Pancreas (tissue), 10 donors: ENCODE measurements at places on chromosomes 13 and 19. TPM values are rescaled to one million over a fixed set of nuclear protein-coding genes. Genes with fewer than 3 reads are reported as not detected.

DNA sequence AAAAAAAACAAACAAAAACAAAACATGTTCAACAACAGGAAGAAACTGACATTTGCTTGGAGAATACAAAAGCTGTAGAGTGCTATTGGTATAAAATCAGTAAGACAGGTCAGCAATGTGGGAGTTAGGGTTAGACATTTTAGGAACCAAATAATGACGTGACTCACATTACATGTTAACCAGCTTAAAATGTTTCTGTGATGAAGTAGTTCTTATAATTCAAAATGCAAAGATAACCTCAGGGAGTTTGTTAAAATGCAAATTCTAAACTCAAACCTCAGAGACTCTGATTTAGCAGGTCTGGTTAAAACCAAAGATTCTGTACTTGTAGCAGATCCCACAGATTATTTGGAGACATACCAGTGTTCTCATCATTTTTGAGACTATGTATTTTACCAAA lies 549.4 kb upstream of the SLITRK1 start:
- no peak overlapping the region for H3K27ac ChIP-seq
- no peaks in the 10 kb centered on the region for H3K36me3 ChIP-seq
- H3K27me3 ChIP-seq = no peaks in the 10 kb centered on the region
- DNase-seq = no peak
- no peak overlapping the region for H3K4me3 ChIP-seq
- no peaks in the 10 kb centered on the region for H3K4me1 ChIP-seq

- no peak for DNase-seq
- H3K4me3 ChIP-seq = no peak overlapping the region
- peaks cover 2% of the 10 kb centered on the region for H3K4me1 ChIP-seq
- H3K27ac ChIP-seq = no peak overlapping the region
Measured at GRCh38 chr19:55169136-55169535, 2.7 kb upstream of the DNAAF3 start.

- H3K27me3 ChIP-seq = no peaks in the 10 kb centered on the region
- DNase-seq = no peak
- no peaks in the 10 kb centered on the region for H3K4me1 ChIP-seq
- H3K4me3 ChIP-seq = no peak overlapping the region
- no peak overlapping the region for H3K27ac ChIP-seq
Measured at GRCh38 chr13:111652676-111653075, 332.2 kb downstream of the TEX29 start.

DNA sequence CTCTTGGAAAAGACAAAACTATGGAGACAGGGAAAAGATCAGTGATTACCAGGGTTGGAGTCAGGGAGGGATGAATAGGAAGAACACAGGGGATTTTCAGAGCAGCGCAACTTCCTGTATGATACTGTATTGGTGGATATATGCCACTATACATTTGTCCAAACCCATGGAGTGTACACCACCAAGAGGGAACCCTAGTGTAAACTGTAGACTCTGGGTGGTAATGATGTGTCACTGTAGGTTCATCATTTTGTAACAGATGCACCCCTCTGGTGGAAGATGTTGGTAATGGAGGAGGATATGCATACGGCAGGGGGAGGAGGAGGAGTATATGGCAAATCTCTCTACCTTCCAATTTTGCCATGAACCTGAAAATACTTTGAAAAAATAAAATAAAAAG lies 68.1 kb downstream of the UFM1 start:
- H3K36me3 ChIP-seq = no peaks in the 10 kb centered on the region
- DNase-seq = no peak
- no peak overlapping the region for H3K27ac ChIP-seq
- H3K27me3 ChIP-seq = no peaks in the 10 kb centered on the region

DNA sequence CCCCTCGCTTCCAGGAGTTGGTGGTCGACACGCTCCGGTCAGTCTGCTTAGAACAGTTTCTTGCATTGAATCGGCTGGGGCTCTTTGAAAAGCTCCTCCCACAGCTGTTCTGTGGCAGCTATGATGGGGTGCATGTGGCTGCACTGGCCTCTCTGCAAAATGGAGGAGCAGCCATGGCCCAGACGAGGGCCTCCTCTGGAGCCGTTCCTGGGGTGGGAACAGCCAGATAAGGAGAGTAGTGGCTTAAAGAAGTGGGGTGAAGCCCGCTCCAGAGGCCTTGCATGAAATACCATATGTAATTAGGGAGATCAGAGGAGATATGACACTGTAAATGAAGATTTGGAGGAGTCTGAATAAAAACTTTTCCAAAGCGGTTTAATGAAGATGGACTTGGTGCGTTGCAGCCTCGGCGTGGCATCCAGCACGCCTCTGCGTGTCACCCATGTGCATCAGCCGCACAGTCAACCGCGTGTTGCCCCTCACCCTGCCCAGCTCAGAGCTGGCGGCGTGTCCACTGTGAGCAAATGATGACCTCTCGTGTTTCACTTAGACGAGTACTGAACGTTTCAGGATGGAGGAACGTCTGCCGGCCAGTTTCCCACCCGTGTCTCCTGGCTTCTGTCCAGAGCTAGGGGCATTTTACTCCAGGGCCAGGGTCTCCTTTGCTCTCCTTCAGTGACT lies 199.2 kb downstream of the TEX29 start:
- H3K27me3 ChIP-seq = peaks cover 4% of the 10 kb centered on the region
- no peak overlapping the region for H3K4me3 ChIP-seq
- no peaks in the 10 kb centered on the region for H3K4me1 ChIP-seq
- DNase-seq = no peak
- H3K27ac ChIP-seq = no peak overlapping the region

GRCh38 chr19:48498595-48499311 lies 12.9 kb downstream of the LMTK3 start:
- H3K27me3 ChIP-seq = no peaks in the 10 kb centered on the region
- H3K27ac ChIP-seq = no peak overlapping the region
- no peaks in the 10 kb centered on the region for H3K36me3 ChIP-seq

DNA sequence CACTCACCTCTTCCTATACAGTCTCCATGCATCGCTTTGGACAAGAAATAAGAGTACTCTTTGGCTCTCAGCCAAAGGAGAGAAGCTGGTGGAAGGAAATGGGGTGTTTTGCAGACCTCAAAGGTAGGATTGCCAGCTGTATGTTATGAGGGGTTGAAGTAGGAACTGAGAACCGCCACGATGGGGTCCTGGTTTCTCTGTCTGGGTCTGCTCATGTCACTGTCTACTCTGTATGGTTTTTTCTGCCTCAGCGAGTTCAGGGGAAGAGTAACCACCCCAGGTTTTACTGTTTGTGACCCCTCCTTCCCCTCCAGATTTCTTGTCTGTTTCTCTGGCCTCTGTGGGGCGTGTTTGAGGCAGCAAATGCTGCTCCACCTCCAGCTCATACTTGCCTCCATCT lies 4.1 kb downstream of the ZNF805 start:
- peaks cover 15% of the 10 kb centered on the region for H3K4me1 ChIP-seq
- H3K4me3 ChIP-seq = no peak overlapping the region
- H3K27me3 ChIP-seq = no peaks in the 10 kb centered on the region
- no peak overlapping the region for H3K27ac ChIP-seq
- H3K36me3 ChIP-seq = peaks cover 32% of the 10 kb centered on the region
- DNase-seq = no peak

- no peaks in the 10 kb centered on the region for H3K4me1 ChIP-seq
- no peaks in the 10 kb centered on the region for H3K27me3 ChIP-seq
- H3K4me3 ChIP-seq = no peak overlapping the region
- no peak overlapping the region for H3K27ac ChIP-seq
- DNase-seq = no peak
Measured at GRCh38 chr13:30545320-30545719, 72.4 kb upstream of the USPL1 start.

- no peaks in the 10 kb centered on the region for H3K36me3 ChIP-seq
- no peak within 1 kb of the TSS for H3K4me3 ChIP-seq
- no peaks in the 10 kb centered on the region for H3K4me1 ChIP-seq
- H3K27me3 ChIP-seq = no peaks in the 10 kb centered on the region
- H3K27ac ChIP-seq = no peak within 1 kb of the TSS
- no peak for DNase-seq
Measured at GRCh38 chr19:54502518-54503048, at the start of gene LAIR2. TSS of gene LAIR2 (plus strand) at chr19:54502831. CDS start at chr19:54502919, 88 bp downstream.

DNA sequence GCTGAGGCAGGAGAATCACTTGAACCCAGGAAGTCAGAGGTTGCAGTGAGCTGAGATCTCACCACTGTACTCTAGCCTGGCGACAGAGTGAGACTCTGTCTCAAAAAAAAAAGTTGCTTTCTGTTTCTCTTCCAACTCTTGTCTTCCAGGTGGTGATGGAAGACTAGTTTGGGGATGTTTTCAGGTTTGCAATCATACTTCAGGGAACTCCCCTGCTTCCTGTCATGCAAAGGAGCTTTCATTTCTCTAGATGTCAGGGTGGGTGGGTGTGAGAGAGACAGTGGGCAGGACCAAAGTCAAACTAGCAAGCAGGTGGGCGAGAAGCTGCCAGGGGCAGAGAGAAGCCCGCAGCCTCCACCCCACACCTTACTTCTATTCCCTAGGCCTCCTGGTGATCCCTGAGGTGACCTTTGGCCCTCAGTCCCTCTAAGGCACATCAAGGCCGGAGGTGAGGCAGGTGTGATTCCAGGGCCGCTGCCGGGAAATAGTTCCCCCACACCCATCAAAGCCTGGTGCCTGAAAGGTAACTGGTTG lies 25.7 kb downstream of the CCNE1 start:
- no peaks in the 10 kb centered on the region for H3K4me1 ChIP-seq
- no peak for DNase-seq
- no peak overlapping the region for H3K27ac ChIP-seq
- H3K36me3 ChIP-seq = no peaks in the 10 kb centered on the region
- no peak overlapping the region for H3K4me3 ChIP-seq

DNA sequence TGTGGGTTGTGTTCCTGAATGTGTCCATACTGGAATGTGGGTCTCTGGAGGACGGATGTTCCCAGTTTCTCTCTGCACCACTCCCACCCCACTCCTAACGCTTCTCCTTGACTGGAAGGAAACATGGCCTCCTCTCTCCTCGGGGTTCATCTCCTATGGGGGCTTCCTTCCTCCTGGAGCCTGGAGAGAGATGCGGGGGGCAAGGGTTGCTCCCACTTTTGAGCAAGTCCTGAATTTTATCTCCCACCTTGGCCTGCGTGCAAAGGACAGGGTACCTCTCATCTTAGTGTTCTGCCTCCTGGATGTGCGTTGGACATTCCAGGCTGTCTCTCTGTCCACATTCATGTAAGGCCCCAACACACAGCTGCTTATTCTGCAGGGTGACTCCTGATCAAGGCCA lies 52.5 kb upstream of the UQCRFS1 start:
- H3K27me3 ChIP-seq = no peaks in the 10 kb centered on the region
- no peak overlapping the region for H3K27ac ChIP-seq

GRCh38 chr19:12995596-12996405 lies 526 bp downstream of the NFIX start:
- no peaks in the 10 kb centered on the region for H3K36me3 ChIP-seq
- no peaks in the 10 kb centered on the region for H3K27me3 ChIP-seq
- H3K4me3 ChIP-seq = peak overlapping the region; percentile 72
- H3K27ac ChIP-seq = peak overlapping the region; percentile 68
- peak; percentile 83 for DNase-seq
- H3K4me1 ChIP-seq = peaks cover 5% of the 10 kb centered on the region

DNA sequence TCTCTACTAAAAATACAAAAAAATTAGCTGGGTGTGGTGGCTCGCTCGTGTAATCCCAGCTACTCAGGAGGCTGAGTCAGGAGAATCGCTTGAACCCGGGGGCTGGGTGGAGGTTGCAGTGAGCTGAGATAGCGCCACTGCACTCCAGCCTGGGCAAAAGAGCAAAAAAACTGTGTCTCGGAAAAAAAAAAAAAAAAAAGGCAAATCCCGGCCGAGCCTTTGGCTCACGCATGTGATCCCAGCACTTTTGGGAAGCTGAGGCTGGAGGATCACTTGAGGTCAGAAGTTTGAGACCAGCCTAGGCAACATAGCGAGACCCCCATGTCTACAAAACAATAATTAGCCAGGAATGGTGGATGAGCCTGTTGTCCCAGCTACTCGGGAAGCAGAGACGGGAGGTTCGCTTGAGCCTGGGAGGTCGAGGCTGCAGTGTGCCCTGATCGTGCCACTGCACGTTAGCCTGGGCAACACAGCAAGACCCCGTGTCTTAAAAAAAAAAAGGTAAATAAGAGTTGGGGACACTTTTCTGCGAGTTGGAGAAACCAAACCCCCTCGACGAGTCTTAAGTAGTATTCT lies 574 bp upstream of the GPX4 start:
- H3K4me3 ChIP-seq = peak overlapping the region; percentile 11
- peak overlapping the region; percentile 62 for H3K27ac ChIP-seq
- no peak for DNase-seq
- H3K27me3 ChIP-seq = no peaks in the 10 kb centered on the region
- no peaks in the 10 kb centered on the region for H3K36me3 ChIP-seq

GRCh38 chr19:3565139-3565538 lies 7.6 kb upstream of the HMG20B start:
- H3K36me3 ChIP-seq = no peaks in the 10 kb centered on the region
- no peaks in the 10 kb centered on the region for H3K4me1 ChIP-seq
- DNase-seq = no peak
- H3K27ac ChIP-seq = no peak overlapping the region

DNA sequence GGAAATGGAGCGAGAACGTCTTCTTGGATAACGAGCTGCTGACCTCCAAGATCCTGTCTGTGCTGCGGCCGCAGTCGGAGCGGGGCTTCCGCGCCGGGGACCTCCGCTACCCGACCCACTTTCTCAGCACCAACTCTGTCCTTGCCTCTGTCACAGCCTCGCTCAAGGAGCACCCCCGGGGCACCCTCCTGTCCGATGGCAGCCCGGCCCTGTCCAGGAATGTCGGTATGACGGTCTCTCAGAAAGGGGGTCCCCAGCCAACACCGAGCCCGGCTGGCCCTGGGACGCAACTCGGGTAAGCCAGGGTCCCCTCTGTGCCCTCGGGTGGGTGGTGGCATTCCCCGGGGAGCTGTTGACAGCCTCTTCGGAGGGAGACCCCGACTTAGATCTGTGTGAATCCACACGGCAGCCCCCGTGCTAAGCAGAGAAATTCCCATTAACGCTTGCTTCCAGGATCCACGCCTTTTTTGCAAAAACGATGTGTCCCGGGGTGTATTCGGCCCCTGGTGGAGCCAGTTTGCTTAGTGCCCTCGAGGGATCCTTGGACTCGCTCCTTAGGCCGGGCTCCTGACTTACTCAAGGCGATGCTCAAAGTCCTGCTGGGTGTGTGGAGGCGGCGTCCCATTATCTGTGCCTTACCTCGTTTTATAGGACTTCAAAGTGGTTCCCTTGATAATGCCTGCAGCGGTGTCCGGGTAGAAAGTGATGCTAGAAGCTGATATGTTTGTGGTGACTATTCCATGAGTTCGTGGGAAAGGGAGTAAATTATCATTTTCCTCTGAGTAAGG lies 48.5 kb downstream of the PEX11G start:
- H3K27me3 ChIP-seq = no peaks in the 10 kb centered on the region
- H3K27ac ChIP-seq = no peak overlapping the region
- no peaks in the 10 kb centered on the region for H3K4me1 ChIP-seq
- no peaks in the 10 kb centered on the region for H3K36me3 ChIP-seq
- H3K4me3 ChIP-seq = no peak overlapping the region

- H3K4me3 ChIP-seq = no peak overlapping the region
- H3K36me3 ChIP-seq = no peaks in the 10 kb centered on the region
- H3K27me3 ChIP-seq = no peaks in the 10 kb centered on the region
- H3K27ac ChIP-seq = peak overlapping the region; percentile 50
- peak; percentile 60 for DNase-seq
- H3K4me1 ChIP-seq = no peaks in the 10 kb centered on the region
Measured at GRCh38 chr19:14023404-14024235, 4.3 kb upstream of the RLN3 start.

CD177 gene
- 0.28 TPM for total RNA-seq

RFPL4A gene
- 0.75 TPM for total RNA-seq

ZNF628 gene
- 3.7 TPM for total RNA-seq

IGSF23 gene
- 0.43 TPM for total RNA-seq

ACP5 gene
- total RNA-seq = 7.2 TPM

GNG8 gene
- not detected for total RNA-seq

PSG2 gene
- not detected for total RNA-seq

EDDM13 gene
- total RNA-seq = not detected

ZIM2 gene
- total RNA-seq = 0.12 TPM
